ENCODE measurements at places on chromosomes 5 and 9.

DNA sequence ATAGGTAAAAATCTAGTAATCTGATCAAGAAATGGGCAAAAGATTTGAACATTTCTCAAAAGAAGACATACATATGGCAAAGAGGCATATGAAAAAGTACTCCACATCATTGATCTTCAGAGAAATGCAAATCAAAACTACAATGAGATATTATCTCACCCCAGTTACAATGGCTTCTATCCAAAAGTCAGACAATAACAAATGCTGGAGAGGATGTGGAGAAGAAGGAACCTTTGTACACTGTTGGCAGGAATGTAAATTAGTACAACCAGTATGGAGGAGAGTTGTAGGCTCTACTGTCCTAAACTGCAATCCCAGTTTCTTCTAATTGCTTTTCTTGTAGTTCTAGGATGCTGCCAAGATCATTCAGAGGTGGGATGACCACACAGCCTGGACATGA lies 193.5 kb upstream of the RFX3 start:
- DNase-seq: no peak

DNA sequence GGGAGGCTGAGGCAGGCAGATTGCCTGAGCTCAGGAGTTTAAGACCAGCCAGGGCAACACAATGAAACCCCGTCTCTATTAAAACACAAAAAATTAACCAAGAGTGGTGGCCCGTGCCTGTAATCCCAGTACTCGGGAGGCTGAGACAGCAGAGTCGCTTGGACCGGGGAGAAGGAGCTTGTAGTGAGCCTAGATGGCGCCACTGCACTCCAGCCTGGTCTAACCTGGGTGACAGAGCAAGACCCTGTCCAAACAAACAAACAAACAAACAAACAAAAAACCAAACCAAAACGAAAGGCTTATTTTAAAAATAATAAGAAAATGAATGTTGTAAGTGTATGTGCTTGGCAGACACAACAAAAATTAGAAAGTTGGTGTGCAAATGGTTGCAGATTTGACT lies 536.3 kb upstream of the PTPRD start:
- no peak for DNase-seq

- DNase-seq: no peak
Observed at GRCh38 chr5:158380661-158381060, 521.7 kb upstream of the CLINT1 start.

- peak; percentile 28 for DNase-seq
Observed at GRCh38 chr5:52964138-52964537, 25.0 kb upstream of the ITGA2 start.

DNA sequence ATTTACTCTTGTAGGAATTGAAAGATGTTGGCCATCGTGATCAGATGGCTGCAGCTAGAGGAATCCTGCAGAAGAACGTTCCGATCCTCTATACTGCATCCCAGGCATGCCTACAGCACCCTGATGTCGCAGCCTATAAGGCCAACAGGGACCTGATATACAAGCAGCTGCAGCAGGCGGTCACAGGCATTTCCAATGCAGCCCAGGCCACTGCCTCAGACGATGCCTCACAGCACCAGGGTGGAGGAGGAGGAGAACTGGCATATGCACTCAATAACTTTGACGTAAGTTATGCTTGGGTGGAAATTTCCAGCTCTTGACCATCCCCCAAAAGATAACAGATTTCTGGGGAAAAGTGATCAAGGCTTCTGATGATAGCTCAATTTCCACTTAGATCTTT lies 50.6 kb downstream of the LRRTM2 start:
- DNase-seq: peak; percentile 52

DNA sequence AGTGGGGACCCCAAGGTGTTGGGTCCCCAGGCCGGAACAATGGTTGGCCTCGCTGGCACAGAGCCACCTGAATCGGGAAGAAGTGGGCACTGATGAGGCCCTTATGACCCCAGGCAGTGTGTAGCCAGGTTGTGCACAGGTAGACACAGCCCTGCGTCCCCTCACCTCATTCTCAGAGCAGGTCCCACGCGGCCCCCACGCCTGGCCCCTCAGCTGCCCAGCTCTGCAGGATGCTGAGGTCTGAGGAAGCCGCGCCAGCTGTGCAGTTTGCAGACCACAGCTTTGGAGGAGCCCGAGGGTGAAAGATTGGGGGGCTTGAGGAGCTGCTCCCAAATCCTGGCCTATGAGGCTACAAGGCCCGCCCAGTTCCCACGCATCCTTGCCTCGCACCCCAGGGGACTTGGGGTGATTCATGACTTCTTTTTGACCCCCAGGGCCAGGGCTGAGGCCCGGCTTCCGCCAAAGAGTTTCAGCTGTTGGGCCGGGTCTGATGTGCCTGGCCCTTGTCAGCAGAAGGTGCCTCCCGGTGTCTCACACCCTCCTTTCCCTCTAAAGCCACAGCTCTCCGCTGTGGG lies 87.8 kb upstream of the PHYKPL start:
- DNase-seq: no peak

GRCh38 chr5:143328589-143329220 lies 74.8 kb downstream of the NR3C1 start:
- no peak for DNase-seq

GRCh38 chr9:110546411-110546871 lies 33.1 kb downstream of the SVEP1 start:
- DNase-seq: no peak
